ENCODE measurements at places on chromosomes 2 and 18.

GRCh38 chr18:51429644-51430043 is 232.2 kb upstream of the MEX3C start:
- DNase-seq: no peak

DNA sequence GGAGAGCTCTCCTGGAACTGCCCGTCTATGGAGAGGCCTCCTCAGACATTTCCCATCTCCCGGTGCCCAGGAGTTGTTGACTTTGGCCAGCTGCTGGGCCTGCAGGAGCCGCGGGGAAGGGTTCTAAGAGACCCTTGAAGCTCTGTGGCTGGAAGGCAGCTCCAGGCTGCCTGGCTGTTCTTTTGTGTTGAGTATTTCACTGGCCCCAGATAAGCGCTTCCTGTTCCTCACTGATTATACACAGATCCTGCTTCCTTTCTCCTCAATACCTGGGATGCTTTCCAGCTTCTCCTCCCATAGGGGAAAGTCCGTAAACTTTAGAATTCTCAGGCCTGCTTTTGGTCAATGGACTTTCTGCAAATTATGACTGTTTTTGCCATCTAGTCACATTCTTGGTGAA is 57.8 kb downstream of the TGOLN2 start:
- DNase-seq: no peak

- no peak for DNase-seq
Measured at GRCh38 chr2:17805717-17806363, 10.4 kb upstream of the MSGN1 start.

GRCh38 chr2:217940261-217941220 is 62.3 kb downstream of the TNS1 start:
- no peak for DNase-seq

- no peak for DNase-seq
Measured at GRCh38 chr2:168712053-168712452, 90.4 kb upstream of the NOSTRIN start.

DNA sequence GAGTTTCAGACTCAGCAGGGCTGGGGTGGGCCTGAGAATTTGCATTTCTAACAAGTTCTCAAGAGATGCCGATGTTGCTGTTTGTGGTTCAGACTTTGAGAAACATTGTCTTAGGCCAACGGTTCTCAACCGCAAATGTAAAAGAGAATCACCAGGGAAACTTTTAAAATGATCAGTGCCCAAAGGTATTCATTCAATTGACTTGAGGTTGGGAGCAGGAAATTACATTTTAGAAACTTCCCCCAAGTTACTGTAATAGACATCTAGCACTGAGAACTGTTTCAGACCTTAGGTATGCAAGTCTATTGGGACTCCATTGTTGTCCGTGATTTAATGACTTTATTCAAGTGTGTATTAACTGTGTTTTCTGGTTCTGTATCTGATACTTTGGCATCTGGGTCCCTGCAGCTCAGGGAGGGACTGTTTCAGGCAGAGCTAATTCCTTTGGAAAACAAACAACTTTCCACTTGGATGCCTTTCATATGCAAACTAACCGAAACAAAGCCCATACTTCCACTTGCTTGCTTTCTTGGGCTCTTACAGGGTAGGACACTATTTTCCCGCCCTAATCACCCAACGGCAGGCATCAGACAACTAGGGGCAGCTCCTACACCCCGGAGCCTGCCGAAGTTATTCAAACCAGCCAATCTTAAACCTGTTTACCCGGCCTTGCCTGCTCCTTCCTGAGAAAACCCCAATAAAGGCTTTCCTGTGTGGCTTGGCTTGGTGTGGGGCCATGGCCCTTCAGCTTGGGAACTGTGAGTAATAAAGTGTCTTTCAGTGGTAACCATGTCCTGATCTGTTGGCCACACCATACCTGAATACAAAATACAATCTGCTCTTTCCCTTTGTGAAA is 97.6 kb downstream of the POLE4 start:
- no peak for DNase-seq

- no peak for DNase-seq
Measured at GRCh38 chr2:6855860-6856547, 9.7 kb downstream of the CMPK2 start.

- DNase-seq: no peak
Measured at GRCh38 chr2:38092196-38092902, 16.4 kb upstream of the CYP1B1 start.

DNA sequence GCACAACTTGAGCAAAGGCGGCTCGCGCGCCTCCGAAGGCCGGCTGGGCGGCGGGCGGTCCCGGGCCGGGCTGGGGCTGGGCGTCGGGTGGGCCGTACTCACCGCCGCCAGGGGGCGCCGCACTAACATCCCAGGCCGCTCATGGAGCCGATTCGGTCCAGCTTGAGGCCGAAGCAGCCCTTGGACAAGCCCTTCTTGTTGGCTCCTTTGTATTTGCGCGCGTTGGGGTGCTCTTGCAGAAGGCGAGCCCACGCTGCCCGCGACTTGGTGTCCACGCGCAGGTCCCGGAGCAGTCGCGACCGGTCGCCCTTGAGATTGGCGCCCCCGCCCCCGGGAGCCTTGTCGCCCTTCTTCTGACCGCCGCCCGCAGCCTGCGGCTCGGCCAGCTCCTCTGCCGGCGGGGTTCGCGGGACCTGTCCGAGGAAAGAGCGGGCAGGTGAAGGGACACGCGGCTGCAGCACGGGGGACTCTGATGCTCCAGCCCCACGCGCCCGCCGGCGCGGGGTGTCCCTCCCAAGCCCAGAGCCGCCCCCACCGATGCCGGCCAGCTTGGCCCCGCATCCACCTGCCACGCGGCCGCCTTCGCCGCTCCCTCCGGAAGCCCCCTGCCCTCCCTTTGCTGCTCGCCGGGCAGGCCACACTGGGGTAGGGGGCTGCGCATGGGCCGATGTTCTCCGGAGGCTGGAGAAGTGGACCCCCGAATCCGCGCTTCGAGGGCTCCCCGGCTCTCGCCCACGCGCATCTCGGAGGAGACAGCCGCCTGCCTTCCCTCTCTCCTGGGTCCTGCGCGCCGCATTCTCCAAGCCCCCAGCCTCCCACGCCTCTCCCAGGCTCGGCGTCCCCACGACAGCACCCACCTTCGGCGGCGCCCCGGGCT is 655 bp downstream of the NPPC start:
- peak; percentile 47 for DNase-seq

DNA sequence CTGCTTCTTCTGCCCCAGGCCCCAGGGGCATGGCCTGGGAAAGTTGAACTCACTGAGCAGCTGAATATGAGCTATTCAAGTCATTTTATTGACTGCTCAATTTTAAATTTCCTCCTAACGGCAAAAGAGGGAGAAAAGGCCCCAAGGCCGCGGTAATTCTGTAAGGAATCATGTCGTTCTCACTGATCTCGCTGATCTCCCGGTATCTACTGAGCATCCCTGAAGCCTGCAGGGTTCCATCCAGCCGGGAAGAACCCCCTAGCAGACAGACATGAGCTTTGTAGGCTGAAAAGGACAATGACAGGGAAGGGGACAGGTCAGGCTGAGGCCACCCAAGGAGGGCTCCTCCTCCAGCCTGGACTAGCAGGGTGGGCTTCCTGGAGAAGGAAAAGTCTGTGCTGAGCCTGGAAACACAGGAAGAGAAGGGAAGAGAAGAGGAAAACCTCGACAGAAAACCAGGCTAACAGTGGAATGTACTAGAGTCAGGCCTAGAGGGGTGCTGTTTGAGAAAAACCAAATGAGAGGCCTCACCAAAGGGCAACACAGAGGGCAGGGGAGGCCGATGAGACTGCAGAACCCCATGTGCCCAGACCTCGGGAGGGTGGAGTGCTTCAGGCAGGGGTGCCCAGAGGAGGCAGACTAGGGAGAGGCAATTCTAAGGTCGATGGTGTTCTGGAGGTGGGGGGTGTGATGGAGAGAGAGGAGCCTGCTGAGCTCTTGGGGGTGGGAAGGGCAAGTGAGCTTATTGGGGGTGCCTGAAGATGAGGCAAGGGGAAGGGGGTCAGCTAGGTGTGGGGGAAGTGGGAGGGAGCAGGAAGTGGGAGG is 2.9 kb upstream of the NPPC start:
- no peak for DNase-seq

DNA sequence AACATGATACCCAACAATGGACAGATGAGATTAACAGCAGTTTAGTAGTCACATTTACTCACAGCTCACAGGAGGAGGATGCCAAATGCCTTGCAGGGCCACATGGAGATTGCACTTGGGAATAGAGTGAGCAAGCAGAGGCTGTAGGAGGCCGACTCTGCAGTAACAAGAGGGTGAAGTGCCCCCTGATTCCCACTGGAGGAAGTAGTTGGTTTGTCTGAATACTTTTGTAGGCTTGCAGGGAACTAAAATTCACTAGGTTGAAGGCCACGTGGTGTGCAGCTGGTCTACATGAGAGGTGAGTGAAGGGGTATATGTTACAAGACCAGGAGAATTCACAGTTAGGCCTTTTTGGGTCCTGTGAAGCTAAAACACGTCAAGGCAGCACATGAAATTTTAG is 419.3 kb upstream of the TNP1 start:
- DNase-seq: no peak

DNA sequence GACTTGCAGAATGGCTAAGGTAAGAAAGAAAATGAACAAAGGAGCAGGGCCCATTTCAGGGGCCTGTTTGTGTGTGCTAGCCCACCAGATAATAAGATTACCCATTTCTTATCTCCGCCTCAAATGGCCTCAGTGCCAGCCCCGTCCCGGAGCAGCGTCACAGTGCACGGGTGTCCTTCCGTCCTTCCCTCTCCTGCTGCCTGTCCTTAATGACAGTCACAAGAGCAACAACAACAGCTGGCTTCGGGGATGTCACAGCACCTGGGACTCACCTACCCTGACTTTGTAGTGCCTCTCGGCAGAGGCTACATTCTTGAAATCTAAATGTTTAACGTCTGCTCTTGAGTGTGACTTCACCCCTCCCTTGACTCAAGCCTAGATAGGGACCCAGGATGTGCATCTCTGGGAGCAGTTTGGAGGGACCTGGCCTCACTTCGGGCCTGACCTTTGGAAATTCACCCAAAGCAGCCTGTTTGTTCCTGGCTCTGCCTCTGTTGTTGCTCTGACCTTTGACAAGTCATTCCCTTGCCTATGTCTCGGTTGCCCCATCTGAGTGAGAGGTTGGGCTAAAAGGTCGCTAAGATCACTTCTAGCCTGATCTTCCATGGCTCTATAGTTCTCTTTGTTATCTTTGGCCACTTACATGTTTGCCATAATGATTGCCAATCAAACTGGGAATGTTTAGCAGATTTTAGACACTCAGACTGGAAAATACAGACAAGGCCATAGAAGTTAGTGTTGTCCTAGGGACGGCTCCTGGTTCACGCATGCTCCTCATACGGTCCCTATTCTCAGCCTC is 122.5 kb downstream of the KLHL29 start:
- DNase-seq: no peak

DNA sequence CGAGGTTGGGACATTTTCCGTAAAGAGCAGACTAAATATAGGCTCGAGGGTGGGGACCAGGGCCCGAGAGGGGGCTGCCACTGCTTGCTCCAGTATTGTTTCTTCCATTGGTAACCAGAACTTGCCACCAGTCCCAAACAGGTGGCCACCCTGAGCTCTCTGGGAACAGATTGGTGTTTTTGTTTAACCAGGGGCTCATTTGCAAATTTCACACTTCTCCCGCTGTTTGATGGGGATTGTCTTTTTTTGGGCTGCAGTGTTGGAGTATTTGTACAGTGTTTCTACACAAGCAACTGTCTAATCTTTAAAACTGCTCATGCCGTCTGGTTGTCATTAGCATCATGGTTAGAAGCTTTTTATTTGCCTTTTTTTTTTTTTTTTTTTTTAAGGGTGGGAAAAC is 8.5 kb downstream of the AGAP1 start:
- DNase-seq: no peak

DNA sequence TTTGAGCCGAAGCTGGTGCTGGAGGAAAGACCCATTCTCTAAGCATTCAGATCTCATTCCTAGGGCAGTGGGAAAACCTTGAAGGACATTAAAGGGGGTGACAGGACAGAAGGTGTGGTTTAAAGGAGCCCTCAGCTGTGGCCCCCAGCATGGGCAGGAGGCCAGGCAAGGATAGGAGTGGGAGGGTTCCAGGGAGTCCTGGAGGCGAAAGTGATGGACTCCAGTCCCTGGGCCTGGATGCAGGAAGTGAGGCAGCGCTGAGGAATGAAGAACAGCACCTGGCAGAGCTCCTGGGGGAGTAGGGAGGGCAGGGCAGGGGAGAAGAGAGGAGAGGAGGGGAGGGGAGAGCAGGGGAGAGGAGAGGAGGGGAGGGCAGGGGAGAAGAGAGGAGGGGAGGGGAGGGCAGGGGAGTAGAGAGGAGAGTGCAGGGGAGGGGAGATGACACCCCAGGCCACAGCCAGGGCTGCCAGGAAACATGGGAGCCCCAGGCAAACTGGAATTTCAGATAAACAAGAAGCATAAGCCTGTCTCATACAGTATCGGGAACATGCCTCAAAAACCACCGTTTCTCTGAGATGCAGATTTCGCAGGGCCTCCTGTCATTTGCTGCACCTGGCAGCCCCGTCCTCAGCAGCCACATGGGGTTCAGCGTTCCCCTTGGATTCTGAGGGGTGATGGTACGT is 5.7 kb downstream of the RAMP1 start:
- no peak for DNase-seq

- DNase-seq: no peak
Measured at GRCh38 chr18:27609221-27609620, 424.1 kb upstream of the CHST9 start.

GRCh38 chr2:238838786-238839327 is 9.0 kb upstream of the TWIST2 start:
- no peak for DNase-seq

- no peak for DNase-seq
Measured at GRCh38 chr18:56086786-56087185, 498.8 kb upstream of the TCF4 start.

- DNase-seq: peak; percentile 2
Measured at GRCh38 chr2:175366815-175367214, 185.3 kb upstream of the ATP5MC3 start.

DNA sequence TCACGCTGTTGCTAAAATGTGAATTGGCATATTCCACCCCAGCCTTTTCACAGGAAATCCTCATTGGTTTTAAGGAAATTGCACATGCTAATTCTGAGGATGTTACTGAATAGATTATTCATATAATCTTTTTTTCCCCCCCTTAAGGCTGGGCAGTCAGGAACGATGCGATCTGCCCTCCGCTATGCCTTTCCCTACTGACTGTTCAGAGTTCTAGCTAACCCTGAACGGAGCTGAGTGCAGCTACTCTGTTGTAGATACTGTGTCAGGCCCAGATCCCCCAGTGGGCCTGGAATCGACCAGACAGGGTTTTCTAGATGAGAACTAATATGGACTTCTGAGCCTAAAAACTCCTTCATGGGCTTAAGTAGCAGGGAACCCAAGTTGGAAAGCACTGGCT is 192.2 kb downstream of the TCF4 start:
- DNase-seq: no peak

DNA sequence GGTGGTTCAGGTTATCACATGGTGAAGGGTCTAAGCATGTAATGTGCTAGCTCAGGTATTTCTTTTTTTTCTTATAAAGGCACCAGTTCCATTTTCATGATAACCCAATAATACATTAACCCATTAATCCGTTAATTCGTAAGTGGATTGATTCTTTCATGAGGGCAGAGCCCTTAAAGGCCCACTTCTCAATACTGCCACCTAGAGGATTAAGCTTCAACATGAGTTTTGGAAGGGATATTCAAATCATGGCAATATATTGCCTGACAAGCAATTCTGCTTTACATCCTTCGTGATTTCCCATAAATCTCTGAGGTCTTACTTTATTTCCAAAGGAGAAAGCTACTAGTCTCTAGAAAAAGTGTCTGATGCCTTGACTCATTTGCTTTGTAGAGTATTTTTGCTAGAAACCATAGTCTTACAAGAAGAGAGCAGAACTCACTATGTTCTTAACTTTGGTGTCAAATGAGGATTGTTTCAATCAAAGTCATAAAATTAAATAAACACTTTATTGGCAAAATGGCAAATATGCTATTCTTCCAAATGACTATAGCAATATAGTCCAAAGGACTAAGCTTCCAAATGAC is 271.3 kb downstream of the KCNS3 start:
- DNase-seq: no peak

GRCh38 chr2:159185401-159186130 is 100.9 kb downstream of the WDSUB1 start:
- DNase-seq: no peak
